ENCODE measurements at places on chromosomes 5 and 9.

DNA sequence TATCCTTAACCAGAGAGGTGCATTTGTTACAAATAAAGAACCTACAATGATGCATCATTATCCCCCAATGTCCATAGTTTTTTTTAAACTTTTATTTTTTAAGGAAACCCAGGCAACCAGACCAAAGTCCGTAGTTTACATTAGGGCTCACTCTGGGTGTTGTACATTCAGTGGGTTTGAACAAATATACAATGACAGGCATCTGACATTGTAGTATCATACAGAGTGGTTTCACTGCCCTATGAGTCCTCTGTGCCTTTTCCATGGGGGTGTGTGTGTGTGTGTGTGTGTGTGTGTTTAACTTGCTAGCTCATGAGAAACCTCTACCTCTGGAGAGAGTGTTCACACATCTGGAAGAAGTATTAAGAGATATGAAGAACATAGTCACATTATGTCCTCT lies 141.5 kb downstream of the KDM4C start:
- H3K4me1 ChIP-seq = peaks cover 40% of the 10 kb centered on the region
- H3K27me3 ChIP-seq = no peaks in the 10 kb centered on the region
- no peak overlapping the region for H3K4me3 ChIP-seq
- H3K36me3 ChIP-seq = peaks cover 34% of the 10 kb centered on the region

DNA sequence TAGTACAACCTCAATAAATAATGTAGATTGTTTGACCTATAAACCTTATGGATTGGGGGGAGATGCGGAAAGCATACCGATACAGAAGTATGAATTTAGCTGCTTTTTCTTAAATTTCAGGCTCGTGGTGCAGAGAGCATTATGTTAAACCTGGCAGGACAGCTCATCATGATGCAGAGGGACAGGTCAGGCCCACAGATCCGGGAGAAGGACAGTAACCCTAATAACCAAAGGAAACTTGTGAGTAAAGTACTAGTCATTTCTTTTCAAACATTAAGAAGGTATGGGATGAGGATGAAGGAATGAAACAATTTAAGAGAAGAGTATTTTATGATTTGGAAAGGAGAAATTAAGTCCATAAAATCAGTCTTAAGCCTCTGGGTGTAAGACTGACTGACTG lies 70.5 kb downstream of the ERMP1 start:
- H3K36me3 ChIP-seq = peaks cover 71% of the 10 kb centered on the region
- peaks cover 29% of the 10 kb centered on the region for H3K4me1 ChIP-seq
- H3K27ac ChIP-seq = no peak overlapping the region
- no peaks in the 10 kb centered on the region for H3K27me3 ChIP-seq
- H3K4me3 ChIP-seq = no peak overlapping the region
- DNase-seq = no peak

DNA sequence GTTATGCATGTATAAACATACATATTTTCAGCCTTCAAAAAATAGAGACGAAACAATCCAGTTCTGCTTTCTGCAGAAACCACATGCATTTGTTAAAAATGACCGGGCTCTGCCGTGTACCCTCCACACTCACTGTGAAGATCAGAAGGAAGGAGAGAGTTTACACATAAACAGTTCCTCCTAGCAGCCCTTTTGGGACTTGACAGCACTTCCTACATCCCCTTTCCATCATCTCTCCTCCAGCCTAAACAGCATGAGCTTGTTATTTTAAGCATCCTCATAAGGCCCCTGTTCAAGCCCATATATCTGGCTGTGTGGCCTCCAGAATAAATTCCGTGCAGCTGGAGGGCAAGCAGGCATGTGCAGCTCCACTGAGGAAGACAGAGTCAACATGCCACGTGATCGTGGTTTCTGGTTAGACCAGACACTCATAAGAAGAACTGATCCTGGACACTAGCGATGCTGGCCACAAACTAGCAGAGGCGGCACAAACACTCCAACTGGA lies 42.2 kb downstream of the NIPAL4 start:
- H3K4me1 ChIP-seq = peaks cover 38% of the 10 kb centered on the region
- DNase-seq = no peak
- peaks cover 76% of the 10 kb centered on the region for H3K36me3 ChIP-seq
- no peak overlapping the region for H3K4me3 ChIP-seq
- H3K27me3 ChIP-seq = no peaks in the 10 kb centered on the region

DNA sequence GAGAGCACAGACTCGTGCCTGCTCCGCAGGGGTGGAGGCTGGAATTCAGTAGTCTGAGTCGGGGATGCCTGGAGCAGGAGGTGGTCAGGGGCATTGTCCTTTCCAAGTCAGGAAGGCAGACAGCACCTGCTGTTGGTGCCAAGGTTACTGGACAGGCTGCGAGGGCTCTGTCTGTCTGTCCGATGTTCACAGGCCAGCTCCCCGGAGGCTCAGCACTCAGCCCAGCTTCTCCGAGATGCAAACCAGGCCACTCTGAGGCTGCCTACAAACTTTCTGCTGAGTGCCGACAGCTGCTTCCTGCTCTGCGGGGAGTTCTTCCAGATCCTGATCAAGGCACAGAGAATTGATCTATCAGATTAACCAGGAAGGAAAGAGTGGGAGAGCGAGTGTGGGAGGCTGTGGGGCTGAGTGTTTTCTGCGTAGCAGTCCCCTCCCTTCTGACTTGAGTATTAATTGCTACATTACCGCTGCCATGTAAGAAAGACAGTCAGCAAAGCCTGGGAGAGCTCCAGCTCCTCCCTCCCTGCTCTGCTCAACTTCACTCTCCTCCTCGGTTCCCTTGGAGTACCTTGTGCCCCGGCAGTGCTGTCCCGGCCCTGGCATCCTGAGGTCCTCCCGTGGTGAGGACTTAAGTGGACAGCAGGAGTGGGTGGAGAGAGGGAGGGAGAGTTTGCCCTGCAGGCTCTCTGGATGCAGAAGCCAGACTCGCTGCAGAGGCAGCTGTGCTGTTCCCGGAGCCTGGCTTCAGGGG lies 36.0 kb downstream of the KCNMB1 start:
- H3K4me1 ChIP-seq = no peaks in the 10 kb centered on the region
- H3K4me3 ChIP-seq = no peak overlapping the region
- H3K27me3 ChIP-seq = peaks cover 33% of the 10 kb centered on the region
- DNase-seq = no peak
- H3K27ac ChIP-seq = no peak overlapping the region

DNA sequence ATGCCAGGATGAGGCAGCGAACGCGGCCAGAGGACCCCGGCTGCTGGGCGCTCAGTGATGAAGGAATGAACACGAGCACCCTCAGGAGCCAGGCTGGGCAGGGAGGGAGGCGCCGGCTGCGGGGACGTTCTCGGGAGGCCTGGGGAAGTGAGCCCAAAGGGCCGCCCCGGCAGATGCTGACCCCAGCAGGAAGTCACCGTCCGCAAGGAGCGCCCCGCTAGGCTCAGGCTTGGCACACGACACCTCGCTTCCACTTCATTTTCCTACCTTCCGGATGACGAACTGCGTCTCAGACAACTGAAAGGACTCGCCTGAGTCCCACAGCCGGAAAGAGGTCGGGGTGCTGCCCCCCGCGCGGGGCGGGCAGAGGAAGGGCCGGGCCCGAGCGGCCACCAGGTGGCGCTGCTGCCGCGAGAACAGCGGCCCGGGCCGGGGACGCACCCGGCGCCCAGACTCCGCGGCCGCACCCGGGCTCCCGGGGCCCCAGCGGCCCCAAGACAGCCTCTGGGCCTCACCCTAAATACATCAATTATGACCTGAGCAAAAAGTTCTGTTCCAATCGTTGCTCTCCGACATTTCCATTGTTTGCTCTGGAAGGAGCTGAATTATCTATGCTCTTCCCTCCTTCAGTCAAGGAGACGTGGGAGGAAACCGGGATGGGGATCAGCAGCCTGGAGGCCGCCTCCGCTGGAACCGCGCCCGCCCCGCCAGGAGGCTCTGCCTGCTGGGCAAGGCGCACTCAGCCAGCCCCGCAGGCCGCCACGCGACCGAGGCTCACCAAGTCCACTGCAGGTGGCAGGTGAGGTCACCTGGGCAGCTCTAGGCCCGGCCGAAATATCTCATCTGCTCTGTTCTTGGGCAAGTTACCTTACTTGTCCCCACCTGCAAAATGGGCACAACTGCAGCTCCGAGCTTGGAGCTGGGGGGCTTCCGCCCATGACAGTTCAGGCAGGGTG lies 107.0 kb downstream of the ZNF354C start:
- H3K27ac ChIP-seq = no peak overlapping the region
- H3K4me1 ChIP-seq = no peaks in the 10 kb centered on the region
- peak; percentile 56 for DNase-seq
- H3K27me3 ChIP-seq = no peaks in the 10 kb centered on the region
- H3K4me3 ChIP-seq = no peak overlapping the region
- H3K36me3 ChIP-seq = no peaks in the 10 kb centered on the region

All from activated CD4-positive, alpha-beta T cell treated with anti-CD3 and anti-CD28 coated beads, Interleukin-2, amount 10 ng/mL, durations not matched to agents 7 days and 5 days (primary cell).